ENCODE measurements at places on chromosomes 16 and 17.
A peak's percentile ranks its signal among the peaks of the same experiment; 100 is the strongest.

DNA sequence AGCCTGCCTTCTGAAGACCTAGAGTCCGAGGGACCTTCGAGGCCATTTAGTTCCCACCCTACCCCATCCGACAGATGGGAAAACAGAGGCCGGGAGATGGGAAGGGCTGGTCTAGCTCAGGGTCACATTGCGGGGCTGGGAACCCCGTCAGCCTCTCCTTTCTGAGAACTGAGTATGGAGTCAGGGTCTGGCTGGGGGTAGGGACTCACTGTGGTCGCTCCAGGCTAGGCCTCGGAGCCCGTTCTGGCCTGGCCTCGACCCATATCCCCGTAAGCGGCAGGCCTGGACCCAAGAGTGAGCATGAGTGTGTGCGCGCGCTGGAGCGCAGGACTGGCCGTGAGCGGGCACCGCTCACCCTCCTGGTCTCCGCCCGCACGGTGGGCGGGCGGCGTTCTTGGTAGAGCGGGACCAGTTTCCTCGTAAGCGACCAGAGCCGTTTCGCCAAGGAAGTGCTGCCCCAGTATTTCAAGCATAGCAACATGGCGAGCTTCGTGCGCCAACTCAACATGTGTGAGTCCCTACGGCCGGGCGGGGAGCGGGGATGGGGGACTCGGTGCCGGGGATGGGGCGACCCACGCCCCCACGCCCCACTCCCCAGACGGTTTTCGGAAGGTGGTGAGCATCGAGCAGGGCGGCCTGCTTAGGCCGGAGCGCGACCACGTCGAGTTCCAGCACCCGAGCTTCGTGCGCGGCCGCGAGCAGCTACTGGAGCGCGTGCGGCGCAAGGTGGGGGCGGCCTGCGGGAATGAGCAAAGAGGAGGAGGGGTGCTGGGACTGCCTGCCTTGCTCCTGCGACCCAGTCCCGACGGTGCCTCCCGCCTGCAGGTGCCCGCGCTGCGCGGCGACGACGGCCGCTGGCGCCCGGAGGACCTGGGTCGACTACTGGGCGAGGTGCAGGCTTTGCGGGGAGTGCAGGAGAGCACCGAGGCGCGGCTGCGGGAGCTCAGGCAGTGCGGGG lies 855 bp downstream of the HSF4 start:
- no peak for DNase-seq

DNA sequence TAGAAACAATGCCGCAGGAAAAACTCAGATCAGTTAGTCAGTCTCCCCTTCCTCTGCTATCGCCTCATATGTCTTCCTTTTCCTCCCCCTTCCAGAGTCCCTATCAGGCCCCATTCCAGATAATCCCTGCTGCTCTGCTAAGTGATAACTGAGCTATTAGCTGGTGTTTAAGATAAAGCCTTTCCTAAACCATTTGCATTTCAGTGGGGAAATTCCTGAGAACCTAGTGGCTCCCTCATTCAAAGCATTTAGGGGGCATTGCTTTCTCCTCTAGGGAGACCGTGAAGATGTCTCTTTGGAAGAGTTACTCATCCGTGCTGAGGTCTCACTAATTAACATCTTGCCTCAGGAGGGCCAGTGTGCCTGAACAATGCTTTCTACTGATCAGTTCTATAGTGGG lies 401.6 kb downstream of the NPIPA7 start:
- DNase-seq, result no peak

GRCh38 chr17:76237859-76238313 lies 2.4 kb downstream of the RNF157 start:
- DNase-seq, result no peak

DNA sequence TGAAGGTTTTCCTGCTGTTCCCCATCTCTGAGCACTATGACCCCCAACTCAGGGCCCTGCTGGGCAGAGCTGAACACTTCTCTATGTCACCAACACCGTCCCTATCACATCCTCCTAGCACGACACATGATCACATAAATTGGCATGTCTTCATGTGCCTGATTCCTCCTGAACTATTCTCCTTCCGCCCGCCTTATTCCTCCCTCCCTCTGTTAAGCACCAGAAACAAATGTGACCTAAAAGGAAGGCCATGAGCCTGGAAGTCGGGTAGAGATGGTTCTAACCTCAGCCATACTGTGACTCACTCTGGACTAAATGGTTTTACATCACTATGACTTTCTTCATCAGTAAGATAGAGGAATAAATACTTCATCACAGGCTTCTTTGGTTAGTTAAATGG lies 80.8 kb upstream of the DYNLRB2 start:
- no peak for DNase-seq

- no peak for DNase-seq
Measured at GRCh38 chr16:8941718-8942344, 21.9 kb downstream of the USP7 start.

DNA sequence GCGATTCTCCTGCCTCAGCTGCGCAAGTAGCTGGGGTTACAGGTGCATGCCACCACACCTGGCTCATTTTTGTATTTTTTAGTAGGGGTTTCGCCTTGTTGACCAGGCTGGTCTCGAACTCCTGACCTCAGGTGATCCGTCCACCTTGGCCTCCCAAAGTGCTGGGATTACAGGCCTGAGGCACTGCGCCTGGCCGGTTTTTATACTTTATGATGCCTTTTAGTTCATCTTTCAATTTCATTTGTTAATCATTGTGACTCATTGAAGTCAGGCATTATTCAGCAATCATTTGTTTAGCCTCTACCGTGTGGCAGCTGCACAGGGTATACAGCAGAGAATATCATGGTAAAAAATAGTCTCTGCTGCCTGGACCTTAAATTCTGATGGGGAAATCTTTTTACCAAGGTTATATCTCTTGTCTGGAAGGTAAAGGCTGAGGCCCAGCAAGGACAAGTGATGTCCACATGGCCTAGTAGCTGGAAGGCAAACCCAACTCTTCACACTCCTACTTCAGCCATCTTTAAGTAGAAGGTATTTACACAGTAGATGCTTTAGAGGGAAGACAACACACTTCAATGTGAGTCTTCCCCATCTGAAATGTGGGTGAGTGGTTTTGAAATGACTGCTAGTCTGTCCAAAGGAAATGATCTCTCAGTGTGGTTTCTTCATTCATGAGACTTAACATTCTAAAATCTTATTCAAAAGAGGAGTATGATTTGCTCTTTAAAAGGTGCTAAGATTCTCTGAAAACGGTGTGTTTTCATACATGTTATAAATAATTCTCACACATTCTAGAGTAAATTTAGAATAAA lies 2.4 kb downstream of the PRPSAP2 start:
- DNase-seq, result no peak

DNA sequence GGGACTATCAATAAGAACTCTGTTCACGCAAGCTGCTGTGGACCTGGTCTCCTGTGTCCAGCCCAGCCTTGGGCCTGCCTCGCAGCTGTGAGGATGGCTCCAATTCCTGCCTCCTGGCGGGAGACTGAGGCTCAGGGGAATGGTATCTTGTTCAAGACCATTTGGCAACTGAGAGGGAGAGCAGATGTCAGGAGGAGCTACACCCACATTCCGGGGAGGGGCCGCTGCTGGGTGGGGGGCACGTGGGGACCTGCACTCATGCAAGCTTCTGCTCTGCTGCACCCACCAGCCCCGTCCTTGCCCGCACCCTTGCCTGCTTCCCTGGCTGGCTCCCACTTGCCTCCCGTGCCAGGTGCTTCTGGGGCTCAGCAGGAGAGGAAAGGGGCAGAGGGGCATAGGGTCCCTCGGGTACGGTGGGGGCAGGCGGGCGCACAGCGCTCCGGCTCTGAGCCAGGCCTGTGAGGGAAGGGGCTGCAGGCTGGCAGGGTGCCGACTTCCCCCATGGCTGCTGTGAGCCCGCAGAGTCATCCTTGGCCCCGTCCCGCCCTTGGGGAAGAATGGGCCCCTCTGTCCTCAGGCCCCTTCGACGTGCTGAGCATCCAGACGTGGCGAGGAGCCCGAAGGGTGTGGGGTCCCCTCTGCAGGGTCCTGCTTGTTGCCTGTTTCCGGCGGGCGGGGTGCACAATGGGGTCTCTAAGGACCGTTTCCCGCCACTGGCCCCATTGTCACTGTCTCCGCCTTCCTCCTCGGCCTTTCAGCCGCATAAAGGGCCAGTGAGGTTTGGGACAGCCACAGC lies 2.7 kb downstream of the METRN start:
- no peak for DNase-seq

DNA sequence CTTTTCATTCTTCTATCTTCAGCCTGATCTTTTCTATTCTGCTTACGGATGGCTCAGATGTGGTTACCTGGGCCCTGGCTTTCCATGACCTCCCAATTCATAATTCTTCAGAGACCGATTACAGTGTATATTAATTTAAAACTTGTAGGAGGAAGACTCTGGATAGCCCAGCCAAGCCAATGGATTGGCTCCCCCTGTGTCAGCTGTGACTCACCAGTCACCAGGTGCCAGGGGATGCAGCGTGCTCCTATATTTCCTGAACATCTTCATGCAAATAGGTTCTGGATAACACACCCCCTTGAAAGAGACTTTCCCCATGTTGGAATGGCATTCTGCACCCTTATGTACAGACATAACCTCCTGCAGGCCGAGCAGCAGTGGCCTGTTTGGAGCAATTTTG lies 208.3 kb upstream of the WSCD1 start:
- DNase-seq, result no peak

DNA sequence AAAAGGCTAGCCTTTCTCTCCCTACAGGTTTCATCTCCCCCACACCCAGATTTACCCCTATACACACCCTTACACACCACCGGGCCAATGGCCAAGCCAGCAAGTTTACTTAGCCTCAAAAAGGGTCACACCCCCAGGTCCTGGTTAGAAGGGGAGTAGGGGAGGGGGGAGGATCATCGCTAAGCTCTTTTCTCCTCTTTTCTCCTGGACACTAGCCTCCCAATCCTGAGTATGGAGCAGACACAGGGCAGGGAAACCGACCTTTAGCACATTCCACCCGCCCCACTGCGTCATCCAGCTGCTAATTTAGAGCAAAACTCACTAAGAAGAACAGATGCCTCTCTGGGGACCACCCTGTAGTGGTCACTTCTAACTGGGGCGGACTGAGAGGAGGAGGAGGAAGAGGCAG lies 4.4 kb downstream of the ACLY start:
- peak; percentile 25 for DNase-seq

- DNase-seq, result no peak
Measured at GRCh38 chr17:73706858-73707257, 62.6 kb upstream of the SDK2 start.

DNA sequence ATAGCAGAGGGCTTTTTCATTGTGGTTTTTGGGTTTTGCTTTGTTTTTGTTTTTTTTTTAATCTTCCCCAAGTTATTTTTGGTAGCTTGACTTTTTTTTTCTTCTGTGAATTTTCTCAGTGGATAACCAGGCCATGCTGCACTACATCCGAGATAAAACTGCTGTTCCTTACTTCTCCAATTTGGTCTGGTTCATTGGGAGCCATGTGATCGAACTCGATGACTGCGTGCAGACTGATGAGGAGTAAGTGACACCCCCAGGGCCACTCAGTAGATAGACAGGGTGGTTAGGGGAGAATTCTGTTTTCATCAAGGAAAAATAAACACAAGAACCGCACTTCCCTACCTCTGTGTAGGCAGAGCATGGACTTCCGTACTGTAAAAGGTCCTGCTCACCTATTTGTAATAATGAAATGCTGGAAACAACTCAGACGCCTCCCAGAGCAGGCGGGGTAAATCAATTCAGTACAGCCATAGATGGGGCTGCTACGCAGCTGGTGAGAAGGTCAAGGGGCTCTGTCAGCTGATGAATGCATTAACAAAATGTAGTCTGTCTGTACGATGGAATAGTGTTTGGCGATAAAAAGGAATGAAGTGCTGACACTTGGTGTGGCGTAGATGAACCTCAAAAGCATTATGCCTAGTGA lies 28.6 kb downstream of the CLEC16A start:
- no peak for DNase-seq

- DNase-seq, result no peak
Measured at GRCh38 chr16:82682767-82683166, 56.0 kb downstream of the CDH13 start.

DNA sequence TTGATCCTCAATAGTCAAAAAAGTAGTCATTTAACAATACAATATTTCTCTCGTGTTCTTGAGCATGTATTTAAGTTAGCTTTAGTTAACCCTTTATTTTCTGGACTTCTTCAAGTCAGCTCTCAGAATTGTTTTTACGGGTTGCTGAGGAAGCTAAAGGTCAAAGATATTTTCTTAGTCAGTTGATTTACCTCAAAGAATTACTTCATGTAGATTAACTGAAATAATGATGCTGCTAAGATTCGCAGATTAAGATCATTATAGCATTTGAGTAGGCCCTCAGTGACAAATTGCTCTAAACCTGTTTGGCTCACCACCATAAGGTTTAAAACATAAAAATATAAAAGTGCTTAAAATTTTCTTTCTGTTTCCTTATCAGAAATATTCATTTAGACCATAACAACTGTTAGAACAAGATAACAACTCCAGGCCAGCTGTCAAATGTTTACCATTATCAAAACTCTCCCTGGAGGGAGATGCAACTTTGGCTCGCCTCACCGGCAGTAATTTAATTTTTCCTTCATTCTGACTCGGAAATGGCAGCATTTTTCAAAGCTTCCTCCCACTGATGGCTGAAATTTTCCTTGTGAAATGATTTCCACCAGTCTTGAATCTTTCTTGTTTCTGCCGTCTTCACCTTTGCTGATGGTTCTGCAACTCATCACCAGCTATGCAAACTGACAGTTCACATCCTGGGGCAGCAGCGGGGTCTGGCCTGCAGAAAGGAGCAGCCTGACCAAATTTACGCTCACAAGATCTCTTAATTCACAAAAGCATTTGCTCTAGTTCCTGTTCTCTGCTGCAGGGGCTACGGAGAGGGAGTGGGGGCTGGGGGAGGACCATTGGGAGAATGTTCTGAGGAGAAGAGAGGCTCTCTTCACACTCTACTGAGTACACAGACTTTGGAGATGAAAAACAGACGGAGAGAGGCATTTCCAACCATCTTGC lies 254.8 kb upstream of the TBX2 start:
- no peak for DNase-seq

DNA sequence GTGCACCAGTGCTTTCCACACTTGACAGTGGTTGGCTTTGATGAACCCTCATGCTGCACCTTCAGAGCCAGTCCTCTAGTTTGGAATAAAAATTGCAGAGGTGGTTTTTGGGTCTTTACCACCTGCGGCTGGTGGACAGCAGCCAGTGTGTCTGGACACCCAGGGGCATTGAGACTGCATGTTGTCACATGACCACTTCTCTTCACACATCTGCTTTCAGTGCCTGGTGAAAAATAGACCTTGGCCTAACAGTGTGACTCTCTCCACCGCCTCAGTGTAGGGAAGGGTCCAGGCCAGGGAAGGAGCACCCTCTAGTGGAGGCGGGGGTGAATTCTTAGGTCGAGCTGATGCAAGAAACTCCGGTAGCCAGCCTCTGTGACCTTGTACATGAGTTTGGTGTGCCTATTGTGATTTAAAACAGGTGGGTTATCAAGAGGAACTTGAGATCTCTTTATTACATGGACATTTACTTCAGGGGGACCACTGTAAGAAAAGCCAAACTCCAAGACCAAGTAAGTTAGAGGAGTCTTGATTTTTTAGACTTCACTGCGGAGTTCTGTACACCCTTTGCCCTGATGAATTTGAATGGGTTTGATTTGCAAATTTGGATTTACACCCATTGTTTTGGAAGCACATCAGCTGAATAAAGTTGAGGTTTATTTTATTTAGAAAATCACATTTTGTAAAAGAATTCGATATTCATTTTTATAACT lies 17.9 kb downstream of the GOSR2 start:
- no peak for DNase-seq
